Stimulated activated CD8-positive, alpha-beta memory T cell treated with anti-CD3 and anti-CD28 coated beads, Interleukin-15, amount 100 ng/mL, for 24 hours (primary cell): ENCODE measurements at places on chromosomes 4 and X.

DNA sequence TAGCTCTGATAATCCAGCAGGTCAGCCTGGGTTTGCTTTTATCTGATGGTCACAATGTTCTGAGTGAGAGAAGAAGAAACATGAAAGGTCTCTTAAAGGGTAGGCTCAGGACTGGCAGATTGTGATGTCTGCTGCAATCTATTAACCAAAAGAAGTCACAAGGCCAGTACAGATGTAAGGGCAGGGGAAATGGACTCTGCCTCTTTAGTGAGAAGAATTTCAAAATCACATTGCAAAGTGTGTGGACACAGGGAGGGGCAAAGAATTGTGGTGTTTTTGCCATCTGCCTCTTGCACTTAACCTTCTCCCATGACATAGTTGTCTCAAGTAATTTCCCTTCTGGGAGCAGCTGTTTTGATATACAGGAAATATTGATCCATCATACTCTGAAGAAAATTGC, 40.9 kb downstream of the IL1RAPL1 start:
- DNase-seq = no peak

GRCh38 chrX:121504153-121504552, 456.7 kb downstream of the GLUD2 start:
- DNase-seq = no peak

- DNase-seq = no peak
These were observed 208.1 kb downstream of the PDGFC start for GRCh38 chr4:156763511-156763910.

DNA sequence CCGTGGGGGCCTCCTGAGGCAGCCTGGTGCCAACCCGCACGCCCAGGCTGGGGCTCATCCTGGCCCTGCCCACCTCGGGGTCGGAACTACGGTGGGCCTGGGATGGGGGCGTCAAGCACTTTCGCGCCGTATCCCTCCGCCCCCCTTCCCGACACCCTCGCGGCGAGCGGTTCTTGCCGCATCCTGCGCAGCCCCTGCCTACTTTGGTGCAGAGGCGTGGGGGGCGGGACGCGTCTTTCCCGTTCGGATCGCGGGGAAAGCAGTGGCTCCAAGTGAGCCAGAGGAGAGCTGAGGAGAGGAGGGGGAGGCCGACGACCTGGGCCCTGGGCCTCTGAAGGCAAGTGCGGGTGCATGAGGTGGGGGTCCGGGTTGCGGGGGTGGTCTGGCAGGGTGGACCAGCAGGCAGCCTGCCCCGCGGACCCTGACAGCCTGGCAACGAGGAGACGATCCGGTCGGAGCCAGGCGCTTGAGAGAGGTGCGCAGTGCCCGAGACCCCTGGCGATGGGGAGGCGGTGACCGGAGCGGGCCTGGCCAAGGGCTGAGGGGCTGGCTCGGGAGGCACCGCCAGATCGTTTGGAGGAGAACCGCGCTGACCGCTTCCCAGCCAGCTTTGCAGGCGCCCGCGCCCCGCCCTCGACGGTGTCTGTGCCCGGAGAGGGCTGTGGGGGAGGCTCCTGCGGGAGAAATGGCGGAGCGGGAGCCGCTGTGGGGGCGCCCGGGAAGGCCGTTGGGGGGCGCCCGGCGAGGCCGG, at the start of gene GPRASP2:
TSS of gene GPRASP2 (plus strand) at position 233 of the 751 bp plus-strand sequence. CDS start 2,422 bp downstream, outside the sequence.
- no peak for DNase-seq

GRCh38 chr4:75497133-75497532, 17.1 kb downstream of the RCHY1 start:
- DNase-seq = no peak

- no peak for DNase-seq
These were observed 56.5 kb downstream of the SORBS2 start for GRCh38 chr4:185755451-185755850.
